ENCODE measurements at places on chromosomes 5 and 9. TPM values are rescaled to one million over a fixed set of nuclear protein-coding genes. Genes with fewer than 3 reads are reported as not detected.

Gene NRARP
- 1.3 TPM for polyA plus RNA-seq

Gene ANKRD34B
- polyA plus RNA-seq, result not detected

Gene IL17B
- polyA plus RNA-seq, result not detected

Gene SLC1A1
- 0.63 TPM for polyA plus RNA-seq

Gene APBA1
- 0.22 TPM for polyA plus RNA-seq
